ENCODE measurements at places on chromosomes 3 and 15.

- DNase-seq, result no peak
These were observed 493.9 kb upstream of the ZNF385D start for GRCh38 chr3:22244761-22245521.

GRCh38 chr15:85044251-85044853 lies 62.7 kb downstream of the PDE8A start:
- no peak for DNase-seq

GRCh38 chr15:67813104-67813634 lies 12.1 kb upstream of the SKOR1 start:
- DNase-seq, result no peak

GRCh38 chr15:57634290-57634689 lies 42.6 kb downstream of the MYZAP start:
- DNase-seq, result no peak

GRCh38 chr3:126952983-126953660 lies 29.8 kb upstream of the PLXNA1 start:
- DNase-seq, result no peak

- no peak for DNase-seq
These were observed 166.1 kb downstream of the FRMD5 start for GRCh38 chr15:44029003-44029402.

DNA sequence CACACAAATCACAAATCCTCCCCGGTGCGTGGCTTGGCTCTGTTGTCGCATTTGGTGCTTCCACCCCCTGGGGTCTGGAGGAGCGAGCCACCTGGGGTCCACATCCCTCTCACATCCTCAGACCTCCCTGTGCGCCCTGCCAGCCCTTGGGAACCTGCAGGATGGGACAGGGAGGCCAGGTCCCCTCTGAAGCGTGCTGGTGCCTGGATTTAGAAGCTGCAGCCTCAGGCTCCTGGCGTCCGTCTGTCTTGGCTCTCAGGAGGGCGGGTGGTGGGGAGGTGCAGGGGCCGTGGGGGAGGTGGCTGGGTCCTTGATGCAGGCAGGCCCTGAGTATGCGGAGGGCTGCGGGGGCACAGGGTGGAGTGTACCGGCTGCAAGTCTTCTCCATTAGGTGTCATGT lies 38.4 kb downstream of the RGMA start:
- DNase-seq, result no peak

- no peak for DNase-seq
These were observed 77.9 kb upstream of the DCLK3 start for GRCh38 chr3:36842275-36842674.

DNA sequence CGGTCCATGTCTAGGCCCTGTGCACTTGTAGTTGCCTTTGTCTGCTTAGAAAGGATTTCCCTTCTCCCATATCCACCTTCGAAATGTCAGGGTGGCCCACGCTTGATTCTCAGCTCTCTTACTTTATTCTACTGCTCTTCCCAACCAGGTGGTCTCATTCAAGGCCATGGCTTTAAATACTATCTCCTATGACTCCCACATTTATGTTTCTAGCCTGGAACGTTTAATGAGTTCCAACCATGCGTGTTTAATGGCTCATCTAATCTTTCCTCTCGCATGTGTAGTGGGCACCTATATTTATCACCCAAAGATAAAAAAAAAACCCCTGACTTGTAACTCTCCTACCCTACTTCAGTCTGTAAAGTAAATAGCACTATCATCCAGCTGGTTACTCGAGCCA lies 727.2 kb upstream of the CFAP20DC start:
- DNase-seq, result no peak

DNA sequence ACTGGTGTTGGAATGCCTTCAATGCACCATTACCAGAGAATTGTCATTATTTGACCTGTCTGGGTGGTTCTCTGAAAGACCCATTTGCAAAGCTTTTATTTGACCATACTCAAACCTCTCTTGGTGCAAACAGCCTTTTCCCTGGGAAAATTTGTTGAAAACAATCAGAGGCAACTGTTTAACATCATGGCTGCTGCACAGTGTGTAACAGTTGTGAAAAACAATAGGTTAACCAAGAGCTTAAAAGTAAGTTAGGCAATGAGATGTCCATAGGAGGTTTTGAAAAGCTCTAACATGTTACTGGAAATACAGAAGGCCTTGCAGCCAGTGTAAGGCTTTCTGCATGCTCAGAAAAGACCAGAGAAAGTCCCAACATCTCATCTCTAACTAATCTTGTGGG lies 18.9 kb downstream of the SPINK8 start:
- DNase-seq, result no peak

- no peak for DNase-seq
These were observed 25.7 kb upstream of the GALNT15 start for GRCh38 chr3:16148783-16149182.

DNA sequence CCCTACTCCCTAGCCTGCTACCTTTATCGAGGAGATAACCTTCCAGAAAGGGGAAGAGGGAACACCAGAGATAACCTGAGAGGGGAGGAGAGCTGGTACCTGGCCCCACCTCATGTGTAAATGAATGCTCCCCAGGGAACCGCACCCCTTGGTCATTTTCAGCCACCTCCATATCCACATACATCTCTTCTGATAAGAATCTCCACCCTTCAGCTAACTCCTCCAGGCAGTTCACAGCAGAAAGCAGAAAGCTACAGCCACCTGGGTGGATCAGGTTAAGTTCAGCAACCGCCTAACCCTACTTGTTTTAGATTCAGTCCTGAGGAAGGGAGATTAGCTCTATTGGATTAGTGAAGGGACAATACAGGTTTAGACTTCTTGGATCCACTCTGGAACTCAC lies 38.0 kb upstream of the TIMP4 start:
- DNase-seq, result no peak

DNA sequence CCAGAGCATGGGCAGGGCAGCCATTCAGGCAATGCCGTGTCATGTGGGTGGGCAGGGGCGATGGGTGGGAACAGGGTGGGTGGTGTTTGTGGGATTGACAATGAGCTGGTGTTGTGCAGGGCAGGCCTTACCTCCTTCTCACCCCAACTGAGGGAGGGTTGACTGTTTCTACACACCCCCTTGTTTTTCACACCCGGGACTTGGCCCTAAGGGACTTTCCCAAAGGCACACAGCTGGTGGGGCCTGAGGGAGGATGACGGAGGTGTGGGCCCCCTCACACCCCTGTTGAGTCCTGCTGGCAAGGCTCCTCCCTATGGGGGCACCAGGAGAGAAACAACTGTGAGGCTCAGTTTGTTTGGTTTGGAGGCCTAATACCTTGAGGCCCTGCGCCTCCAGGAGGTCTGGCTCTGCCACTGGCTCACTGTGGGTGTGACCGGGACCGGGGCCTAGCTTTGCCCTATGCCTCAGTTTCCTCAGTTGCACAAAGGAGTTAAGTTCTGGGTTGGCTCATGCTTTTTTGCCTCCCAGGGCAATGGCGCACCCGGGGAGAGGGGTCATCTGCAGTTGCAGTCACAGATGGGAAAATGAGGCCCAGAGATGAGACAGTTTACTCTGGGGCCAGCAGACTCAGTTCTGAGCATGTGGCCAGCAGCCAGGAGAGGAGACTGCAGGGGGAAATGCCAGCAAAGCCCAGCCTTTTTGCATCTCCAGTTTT lies 5.1 kb upstream of the DNAH1 start:
- DNase-seq, result no peak

GRCh38 chr3:2589336-2589969 lies 490.8 kb downstream of the CNTN4 start:
- DNase-seq, result no peak

DNA sequence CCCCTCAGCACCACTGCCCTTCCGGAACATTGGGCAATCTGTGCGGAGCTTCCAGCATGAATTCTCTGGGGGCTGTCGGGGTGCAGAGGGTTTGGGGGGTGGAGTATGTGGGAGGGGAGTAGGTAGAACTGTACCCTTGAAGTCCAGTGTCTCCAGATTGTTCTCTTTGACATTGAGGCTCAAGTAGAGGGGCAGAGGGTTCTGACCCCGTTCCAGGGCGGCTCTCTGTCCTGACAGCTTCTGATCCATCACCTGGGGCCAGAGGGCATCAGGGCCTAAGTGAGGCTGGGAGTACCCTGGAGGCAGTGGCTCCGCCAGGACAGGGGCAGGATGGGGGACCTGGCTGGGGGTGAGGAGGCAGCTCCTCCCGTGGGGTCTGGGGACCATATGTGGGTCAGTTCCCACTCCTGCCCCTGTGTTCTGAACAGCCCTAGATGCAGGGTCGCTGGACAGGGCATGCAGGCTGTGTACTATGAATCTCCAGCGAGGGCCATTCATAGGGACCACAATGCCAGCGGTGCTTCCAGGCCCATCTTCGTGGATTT lies 22.1 kb downstream of the PLA2G4D start:
- no peak for DNase-seq

- DNase-seq, result no peak
These were observed 844.9 kb upstream of the SEMA6D start for GRCh38 chr15:46872286-46872980.

DNA sequence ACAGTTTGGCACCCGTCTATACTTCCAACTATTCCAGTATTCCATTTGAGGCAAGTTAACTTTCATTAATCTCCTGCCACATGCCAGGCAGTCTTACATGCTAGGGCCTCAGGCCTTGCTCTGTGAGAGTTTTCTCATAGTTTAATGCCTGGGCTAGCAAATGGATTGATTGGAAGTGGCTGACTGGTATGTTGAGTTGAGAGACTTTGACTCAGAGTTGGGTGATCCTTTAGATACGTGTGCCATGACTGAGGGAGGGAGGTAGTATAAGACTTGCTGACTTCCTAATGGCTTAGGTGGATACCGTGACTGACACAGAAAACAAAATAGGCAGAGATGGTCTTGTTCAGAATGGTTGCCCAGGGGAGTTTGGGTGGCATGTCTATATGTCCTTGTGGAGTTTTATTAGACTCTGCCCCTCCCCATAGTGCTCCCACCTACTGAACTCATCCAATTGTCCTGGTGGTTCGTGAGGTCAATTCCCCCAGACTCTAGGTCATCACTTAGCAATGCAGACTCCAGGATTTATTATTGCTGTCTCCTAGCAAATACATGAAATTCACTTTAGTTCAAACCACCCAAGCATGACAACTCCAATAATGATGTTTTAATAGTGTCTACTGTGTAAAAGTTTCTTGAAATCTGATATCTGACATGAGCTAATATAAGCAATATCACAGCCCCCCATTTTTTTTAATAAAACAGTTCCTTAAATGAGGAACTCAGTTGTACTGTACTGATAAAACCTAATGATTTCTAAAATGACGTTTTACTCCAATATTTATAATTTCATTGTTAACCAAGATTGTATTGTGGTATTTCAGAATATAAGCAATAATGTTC lies 413.9 kb upstream of the MDFIC2 start:
- no peak for DNase-seq

- DNase-seq, result no peak
These were observed 85.8 kb downstream of the CFAP20DC start for GRCh38 chr3:58963928-58964503.

- DNase-seq, result no peak
These were observed 454.6 kb upstream of the ARPP21 start for GRCh38 chr3:35184775-35185174.

GRCh38 chr15:98858610-98859023 lies 149.0 kb downstream of the PGPEP1L start:
- no peak for DNase-seq

GRCh38 chr15:68550498-68551295 lies 28.1 kb upstream of the CORO2B start:
- DNase-seq, result no peak

DNA sequence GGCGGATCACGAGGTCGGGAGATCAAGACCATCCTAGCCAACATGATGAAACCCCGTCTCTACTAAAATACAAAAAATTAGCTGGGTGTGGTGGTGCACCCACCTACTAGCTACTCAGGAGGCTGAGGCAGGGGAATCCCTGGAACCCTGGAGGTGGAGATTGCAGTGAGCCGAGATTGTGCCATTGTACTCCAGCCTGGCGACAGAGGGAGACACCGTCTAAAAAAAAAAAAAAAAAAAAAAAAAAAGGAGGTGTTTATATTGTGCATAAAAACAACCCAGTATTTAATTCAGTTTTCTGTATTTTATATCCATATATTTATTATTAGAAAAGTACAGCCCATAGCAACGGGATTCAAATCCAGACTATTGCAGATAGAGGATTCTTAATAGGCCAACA lies 129.1 kb upstream of the SOX2 start:
- no peak for DNase-seq

GRCh38 chr3:175716446-175716845 lies 857.3 kb downstream of the NAALADL2 start:
- DNase-seq, result no peak

- DNase-seq, result no peak
These were observed 415.3 kb upstream of the WNT5A start for GRCh38 chr3:55902221-55902900.

- DNase-seq, result no peak
These were observed 121.7 kb upstream of the TPM1 start for GRCh38 chr15:62920682-62921502.

GRCh38 chr3:100141586-100141985 lies 27.3 kb upstream of the FILIP1L start:
- DNase-seq, result no peak

DNA sequence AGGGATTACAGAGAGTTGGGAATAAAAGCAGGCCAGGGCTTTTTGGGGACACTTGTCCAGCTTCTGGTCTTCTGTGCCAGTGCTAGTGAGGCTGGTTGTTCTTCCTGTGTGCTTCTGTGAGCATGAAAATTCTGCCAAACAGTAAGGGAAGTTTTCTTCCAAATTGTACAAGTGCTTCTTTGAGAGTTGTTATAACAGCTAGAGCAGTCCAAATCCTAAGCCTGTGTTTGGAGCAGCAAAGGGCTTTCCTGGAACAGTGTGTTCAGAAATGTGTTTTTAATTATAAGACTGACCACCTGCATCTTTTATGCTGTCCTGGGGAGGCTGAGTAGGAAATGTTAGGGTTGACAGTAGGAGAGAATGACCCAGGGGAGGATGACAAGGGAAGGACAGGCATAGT lies 223.0 kb upstream of the P2RY1 start:
- no peak for DNase-seq

GRCh38 chr3:98809557-98809956 lies 46.4 kb downstream of the ST3GAL6 start:
- no peak for DNase-seq

DNA sequence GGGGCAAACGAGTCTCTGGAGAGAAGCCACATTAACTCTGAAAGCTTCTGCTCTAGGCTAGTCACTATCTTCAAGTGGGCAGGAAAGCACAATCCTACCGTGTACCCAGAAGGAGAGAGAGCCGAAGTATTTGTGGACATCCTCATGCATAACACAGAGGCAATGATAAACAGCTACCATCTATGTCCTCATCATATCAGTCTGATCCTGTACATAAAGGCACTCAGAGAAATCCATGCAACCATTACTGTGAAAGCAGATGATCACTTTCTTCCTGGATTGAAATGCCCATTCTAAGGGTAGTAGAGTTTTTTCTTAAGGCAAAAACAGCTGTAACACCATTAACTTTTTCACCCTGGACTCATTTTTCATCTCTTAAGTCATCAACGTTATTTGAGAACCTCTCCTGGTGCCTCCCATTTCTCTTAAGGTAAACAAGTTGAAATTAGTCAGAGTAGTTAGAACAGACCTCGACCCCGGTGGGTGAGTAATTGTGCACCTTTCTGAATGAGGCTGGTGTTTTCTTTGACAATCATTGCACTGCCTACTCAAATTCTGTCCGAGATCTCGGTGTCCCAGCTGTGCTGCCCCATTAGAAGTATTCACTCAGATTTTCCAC lies 327.4 kb downstream of the SHQ1 start:
- DNase-seq, result no peak

GRCh38 chr15:74339371-74339770 lies 28.1 kb downstream of the CYP11A1 start:
- DNase-seq, result no peak

GRCh38 chr15:76328958-76329357 lies 7.6 kb upstream of the ISL2 start:
- no peak for DNase-seq

GRCh38 chr15:75182187-75183131 lies 19.2 kb upstream of the C15orf39 start:
- no peak for DNase-seq

GRCh38 chr3:161568671-161569070 lies 72.1 kb downstream of the OTOL1 start:
- no peak for DNase-seq

All from NCI-H2081 treated with DMSO at 0.1 percent for 48 hours (cell line).